ENCODE measurements at places on chromosomes 3 and 15.

DNA sequence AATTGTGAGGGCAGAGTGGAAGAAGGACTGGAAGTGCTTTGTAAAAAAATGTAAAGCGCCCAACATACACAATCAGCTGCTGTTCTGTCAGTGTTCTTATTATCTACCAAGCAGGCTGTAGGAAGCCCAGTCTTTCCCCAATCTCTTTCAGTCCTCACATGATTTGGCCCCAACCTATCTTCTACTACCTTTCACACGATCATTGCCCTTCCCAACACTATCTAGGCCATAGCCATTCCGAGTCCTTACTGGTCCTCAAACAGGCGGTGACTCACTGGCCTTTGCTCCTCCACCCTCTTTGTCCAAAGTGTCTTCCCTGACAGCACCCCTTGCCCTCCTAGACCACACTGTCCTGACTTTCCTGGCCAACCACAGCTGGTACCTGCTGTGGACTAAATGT is 861 bp upstream of the RFT1 start:
- DNase-seq = no peak

DNA sequence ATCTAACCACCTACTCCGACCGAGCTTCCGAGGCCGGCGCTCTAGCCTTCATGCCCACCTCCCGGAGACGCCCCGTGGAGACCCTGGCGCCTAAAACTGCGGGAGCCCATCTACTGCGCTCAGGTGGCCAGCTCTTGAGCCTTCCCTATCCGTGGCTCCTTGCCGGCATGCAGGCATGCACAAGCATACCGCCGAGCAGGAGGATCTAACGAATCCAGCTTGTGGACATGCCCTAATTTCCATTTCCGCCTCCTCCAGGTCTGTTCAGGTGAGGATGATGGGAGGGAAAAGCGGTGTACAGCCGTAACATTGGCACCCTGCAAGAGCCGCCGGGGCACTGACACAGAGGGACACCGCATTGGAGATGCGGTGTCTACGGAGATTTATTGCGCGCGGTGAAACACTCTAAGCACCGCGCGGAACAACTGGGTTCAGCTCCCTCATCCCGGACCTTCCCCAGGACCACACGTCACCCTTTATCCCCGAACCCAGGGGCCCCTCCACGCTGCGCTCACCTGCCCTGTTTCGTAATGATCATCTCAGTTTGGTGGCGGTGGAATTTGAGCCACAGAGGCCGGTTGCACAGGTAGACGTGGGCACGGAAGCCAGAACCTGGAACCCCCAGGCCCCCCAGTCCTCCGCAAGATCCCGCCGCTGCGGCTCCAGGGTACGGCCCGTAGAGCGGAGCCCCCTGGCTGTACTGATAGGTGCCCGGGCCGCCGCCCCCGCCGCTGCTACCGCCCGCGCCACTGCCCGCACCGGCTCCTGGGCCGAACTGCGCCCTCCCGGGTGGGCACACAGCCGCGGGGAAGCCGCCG is 1.0 kb downstream of the EOMES start:
- DNase-seq = peak; percentile 24

DNA sequence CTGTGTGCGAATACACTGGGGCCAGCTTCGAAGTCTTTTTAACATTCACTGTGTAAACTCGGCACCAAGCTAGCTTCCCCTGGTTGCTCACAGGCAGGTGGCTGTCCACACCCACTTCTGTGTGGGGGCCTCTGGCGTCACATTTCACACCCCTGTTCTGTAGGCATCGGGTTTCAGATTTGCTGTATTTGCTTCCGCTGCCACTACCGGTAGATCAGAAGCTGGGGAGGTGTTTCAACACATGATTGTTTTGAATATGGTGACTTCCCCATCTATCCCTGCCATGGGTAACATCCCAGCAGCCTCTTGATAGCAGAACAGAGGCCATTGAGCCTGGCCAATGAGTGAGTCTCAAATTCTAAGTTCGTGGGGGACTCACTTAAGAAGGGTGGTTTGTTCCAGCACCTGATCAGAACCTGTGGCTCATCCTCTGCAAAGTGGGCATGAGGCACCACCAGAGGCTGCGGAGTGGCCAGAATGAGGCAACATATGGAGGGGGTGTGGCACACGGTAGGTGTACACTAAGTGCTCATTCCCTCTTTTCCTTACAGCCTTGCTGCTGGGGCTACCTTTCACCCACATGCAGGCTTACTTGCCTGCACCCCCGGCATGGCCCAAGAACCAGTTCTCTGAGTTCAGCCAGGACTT is 61.5 kb downstream of the IQSEC1 start:
- no peak for DNase-seq

DNA sequence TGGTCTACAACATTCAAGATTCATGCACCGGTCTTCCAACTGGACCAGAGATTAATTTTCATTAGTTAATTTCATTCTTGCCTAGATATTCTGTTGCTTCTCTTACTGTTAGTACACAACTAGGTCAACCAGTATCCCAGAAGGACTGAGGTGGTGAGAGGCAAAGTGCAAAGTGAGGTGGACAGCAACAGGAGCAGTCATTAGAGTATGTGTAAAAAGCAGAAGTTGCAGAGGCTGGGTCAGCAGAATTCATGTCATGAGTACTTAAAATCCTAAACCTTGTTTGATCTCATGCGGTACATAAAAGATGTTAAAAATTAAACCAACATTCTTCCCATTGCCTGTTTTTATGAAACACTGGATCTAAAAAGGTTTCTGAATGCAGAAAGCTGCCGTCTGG is 46.7 kb downstream of the PARP14 start:
- no peak for DNase-seq

- DNase-seq = no peak
Measured at GRCh38 chr3:23002151-23002550, 201.0 kb upstream of the UBE2E2 start.

- DNase-seq = no peak
Measured at GRCh38 chr3:45100981-45101407, 45.2 kb downstream of the CDCP1 start.

DNA sequence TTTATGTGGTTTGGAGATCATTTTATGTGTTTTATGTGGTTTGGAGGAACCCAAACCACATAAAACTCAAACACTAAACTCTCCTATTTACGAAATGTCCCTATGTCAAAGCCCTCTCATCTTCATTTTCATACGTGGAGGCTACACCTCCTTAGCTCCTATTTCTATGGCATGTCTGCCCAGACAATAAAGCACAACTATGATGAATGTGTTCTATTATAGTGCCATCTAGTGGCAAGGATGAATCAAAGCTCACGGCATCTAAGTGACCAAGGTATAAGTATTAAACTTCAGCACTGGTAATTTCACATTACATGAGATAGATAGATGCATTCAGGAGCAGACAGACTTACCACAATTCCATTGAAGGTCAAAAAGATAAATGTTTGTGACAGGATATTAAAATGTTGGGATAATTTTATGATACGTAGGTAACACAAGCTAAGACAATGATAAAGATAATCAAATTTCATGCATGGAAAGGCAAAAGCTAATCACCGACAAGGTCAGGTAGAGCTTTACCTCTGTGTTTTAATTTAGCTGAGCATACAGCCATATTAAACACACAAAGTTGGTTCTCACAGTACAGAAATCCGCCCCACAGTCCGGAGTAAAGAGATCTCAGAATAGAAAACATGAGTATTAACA is 130.6 kb upstream of the FHIT start:
- peak; percentile 31 for DNase-seq

GRCh38 chr15:83943043-83943442 is 289.1 kb downstream of the ADAMTSL3 start:
- no peak for DNase-seq

DNA sequence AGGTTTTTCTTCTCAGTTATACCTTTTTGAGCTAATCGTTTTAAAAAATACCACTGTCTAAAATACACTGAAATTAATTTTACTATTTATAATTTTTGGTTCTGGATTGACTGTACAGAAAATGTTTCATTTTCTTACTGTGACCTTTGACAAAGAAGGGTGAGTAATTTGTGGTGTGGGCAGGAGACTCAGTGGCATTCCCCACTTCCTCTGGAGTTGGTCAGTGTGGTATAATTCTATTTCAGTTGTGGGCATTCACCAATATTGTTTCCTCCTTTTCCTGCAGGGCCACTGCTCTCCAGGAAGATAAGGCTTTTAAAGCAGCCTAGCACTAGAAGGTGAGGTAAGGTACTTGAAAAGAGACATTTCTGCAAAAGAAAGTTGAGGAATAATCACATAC is 6.5 kb downstream of the DAG1 start:
- DNase-seq = no peak
